ENCODE measurements at places on chromosomes 3 and 15.
A peak's percentile ranks its signal among the peaks of the same experiment; 100 is the strongest.

DNA sequence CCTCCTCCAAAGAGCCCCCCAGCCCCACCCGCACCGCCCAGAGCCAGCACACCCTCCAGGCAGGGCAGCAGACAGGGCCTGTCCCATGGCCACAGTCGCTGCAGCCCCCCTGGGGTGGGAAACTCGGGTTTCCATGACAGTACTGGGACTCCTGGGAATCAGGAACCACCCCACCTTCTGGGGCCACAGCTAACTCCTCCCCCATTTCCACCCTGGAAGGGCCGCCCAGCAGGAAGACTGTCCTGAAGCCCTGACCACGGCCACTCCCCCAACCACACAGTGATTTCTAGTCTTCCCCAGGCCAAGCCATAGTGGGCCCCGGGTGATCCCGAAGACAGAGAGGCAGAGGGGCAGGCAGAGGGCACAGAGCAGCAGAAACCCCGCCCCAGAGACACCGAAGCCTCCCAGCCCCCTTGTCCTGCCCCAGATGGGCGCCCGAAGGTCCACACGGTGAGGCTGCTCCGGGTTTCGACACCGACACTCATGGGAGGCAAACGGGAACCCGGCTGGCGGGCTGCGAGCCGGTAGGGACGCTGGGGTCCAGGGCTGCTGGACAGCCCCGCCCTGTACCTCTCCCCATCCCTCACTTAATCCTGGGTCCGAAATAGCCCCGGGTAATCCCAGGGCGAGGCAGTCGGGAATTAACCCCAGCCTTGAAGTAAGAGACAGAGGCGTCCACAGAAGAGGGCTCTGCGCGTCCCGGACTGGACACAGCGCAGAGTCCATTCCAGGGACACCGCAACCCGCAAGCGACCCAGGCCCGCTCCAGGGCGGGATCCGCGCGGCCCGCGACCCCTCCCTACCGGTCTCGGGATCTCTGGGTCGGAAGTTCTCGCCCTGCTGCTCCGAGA, 138.4 kb downstream of the NUP210 start:
- DNase-seq: no peak

DNA sequence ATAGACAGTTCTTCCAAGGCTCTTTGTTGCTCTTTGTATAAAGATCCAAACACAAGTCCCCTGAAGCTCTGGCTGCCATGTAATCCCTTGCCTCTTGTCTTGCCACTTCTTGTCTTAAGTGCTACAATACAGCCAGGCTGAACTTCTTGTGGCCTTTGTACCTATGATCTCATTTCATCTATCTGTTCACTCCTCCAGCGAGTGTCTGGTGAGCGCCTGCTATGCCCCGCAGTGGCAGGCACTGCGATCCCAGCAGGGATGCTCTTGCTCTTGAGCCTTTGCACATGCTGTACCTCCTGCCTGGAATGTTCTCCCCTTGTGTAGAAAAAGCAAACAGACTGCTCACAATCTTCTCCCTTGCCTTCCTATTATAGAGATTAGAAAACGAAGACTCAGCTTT, 81.9 kb upstream of the ADPGK start:
- no peak for DNase-seq

DNA sequence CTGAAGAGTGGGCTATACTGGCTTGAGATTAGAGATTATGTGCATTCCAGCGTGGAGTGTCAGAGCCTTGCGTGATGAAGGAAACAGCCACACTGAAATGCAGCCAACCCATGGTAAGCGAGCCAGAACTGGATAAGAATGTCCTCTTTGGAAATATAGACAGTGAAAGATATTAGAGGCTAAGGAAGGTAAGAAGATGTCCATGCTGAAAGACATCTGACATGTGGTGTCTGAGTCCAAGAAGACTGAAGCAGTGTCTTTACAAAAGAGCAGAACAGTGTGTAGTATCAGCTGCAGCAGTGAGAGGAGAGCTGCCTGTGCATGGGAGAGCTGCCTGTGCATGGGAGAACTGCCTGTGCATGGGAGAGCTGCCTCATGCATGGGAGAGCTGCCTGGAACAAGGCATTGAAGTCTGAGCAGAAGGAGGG, 672.2 kb downstream of the DIPK2A start:
- peak; percentile 45 for DNase-seq

GRCh38 chr3:161070980-161071663, 34.0 kb downstream of the B3GALNT1 start:
- no peak for DNase-seq

DNA sequence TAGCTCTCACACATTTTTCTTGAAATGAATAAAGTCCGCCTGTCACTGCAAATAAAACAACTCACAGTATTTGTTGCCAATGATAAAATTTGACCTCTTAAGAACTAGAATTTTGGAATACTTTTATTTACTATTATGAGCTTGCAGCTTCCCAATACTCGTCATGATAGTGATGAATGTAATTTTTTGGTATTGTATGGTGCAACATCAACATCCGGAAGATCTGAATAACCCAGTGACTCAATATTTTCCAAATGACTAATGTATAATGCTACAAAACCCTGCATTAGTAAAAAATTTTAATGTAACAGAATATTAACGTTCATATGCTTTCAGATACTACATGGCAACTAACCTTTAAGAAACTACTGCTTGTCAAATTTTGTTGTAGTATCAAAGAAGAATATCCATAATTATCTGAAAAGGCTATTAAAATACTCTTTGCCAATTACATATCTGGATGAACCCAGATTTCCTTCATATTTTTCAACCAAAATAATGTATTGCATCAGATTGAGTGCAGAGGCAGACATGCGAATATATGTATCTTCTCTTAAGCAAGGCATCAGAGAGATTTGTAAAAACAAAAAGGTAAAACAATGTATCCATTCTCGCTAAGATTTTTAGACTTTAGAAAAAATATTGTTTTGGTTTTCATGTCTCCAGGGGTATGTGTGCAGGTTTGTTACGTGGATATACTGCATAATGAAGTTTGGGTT, 95.3 kb downstream of the IGF2BP2 start:
- DNase-seq: peak; percentile 87

DNA sequence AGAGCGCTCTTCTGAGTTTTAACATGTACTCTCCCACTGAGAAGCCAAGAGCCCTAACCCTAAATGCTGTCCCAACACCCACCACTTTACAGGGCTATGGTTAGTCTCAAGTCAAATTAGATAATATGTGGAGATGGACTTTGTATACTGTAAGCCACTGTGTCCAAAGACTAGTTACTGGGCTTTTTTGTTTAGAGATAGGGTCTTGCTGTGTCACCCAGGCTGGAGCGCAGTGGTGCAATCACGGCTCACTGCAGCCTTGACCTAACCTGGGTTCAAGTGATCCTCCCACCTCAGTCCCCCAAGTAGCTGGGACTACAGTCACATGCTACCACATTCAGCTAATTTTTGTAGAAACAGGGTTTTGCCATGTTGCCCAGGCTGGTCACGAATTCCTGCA, 23.2 kb downstream of the ZNF445 start:
- no peak for DNase-seq

DNA sequence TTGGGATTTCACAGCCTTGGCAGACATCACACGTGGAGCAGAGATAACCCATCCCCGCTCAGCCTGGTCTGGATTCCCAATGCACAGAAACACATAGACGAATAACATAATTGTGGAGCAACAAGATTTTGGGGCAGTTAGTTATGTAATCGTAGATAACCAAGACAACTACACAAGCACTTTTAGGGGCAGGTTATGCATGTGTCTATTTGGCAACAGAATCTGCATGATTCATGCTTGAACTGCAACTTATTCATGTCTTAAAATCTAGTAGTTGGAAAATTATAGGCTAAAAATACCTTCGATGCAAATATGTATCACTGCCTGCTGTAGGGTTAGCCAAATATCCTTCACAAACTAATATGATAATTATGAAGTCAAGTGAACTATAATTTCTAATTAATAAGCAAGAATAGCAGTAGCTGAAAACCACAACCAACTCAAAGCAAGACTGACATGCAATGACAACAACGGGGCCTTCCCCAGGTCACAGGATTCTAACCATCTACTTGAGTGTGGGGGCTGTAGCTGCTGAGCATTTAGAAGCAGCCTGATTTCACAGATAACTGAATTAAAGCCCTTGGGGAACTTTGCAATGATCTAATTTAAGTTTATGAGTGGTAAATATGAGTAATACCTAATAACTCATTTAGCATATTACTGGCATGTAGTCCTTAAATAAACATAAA, 31.1 kb downstream of the DGKG start:
- DNase-seq: no peak

- no peak for DNase-seq
Measured at GRCh38 chr3:14847613-14848541, 29.1 kb downstream of the FGD5 start.

DNA sequence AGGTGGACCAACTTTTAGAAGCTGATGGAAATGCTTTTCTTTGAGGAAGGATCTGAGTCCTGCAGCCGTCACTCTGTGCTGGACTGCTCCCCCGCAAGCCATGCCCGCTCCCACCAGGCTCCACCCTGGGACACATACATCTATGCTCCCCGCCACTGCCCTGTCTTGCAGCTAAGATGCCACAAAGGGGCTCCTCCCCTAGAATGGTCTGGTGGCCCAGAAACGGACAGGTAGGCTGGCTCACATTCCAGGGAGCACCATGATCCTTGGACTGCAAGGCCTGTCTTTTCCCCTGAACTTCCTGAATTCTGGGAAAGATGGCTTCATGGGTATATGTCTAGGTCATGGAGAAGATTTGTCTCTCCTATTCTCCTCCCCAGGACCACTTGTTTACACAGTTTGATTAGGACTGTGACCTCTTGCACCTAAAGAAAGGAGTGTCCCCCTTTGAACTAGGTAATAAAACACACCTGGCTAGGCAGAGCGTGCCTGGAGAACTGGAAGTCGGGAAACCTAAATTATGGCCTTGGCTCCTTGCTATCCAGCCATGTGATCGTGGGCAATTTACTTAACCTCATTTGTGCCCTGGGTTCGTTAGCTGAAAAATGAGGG, 220.9 kb upstream of the BHLHE40 start:
- no peak for DNase-seq

DNA sequence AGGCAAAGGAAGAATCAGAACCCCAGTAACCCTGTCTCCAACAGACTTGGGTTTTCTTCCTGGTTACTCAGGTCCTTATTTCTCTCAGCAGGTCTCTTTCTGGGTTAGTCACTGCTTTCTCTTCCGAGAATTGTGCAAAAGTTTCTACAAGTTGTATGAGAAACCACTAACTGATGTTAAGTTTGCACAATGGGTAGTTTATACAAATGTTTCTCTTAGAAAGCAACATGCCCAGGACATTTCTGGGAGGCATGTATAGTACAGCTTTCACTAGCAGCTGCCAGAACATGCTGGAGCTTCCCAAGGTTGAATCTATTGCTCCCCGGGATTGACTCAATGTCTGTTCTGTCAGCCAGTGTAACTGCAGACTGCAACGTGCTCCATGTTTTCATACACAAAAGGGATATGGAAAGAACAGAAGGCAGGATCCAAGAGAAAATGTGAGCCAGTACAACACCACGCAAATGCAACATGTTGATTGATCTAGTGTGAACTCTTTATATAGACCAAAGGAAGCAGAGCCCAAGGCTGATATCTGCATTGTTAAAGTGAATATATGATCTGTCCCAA, 887.8 kb downstream of the MCTP2 start:
- no peak for DNase-seq

DNA sequence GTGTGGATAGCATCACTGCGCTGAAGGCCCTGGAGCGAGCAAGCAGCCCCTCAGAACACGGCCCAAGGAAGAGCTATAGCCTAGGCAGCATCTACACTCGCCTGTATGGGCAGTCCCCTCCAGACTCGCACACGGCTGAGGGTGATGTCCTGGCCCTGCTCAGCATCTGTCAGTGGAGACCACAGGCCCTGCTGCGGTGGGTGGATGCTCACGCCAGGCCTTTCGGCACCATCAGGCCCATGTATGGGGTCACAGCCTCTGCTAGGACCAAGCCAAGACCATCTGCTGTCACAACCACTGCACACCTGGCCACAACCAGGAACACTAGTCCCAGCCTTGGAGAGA, 20.5 kb downstream of the ATRIP start:
- DNase-seq: no peak

- no peak for DNase-seq
Measured at GRCh38 chr15:39699516-39700374, 82.9 kb downstream of the FSIP1 start.

DNA sequence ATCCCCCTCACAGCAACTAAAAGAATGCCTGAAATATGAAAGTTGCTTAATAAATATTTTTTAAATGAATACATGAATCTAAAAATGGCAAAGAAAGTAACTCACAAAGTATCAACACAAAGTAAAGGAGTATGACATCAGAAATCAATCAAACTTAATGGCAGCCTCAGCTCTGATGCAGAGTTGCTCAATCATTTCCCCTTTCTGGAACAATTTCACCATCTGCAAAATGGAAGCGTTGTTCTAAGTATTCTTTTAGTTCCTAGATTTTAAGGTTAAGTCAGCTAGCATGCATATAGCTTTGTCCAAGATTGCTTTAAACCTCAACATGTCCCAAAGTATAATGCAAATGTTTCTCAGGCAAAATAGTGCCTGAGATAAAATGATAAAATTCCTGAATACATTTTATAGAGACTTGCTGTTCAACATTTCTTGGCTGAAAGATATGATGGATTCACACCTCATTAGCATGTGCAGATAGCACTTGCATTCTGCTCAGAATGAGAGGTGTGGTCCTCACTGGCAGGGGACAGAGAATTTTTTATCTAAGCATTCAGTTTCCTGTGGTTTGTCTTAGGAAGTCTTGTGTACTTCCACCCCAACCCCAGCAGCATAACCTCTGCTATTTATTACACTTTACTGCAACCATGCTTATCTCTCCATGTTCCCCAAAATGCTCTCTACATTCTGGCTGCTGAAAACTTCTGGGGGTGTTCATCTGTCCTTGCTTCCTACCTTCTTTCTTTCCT, 429.3 kb downstream of the GRM7 start:
- DNase-seq: no peak

GRCh38 chr3:130085881-130086280, 4.2 kb downstream of the ALG1L2 start:
- DNase-seq: no peak

- peak; percentile 20 for DNase-seq
Measured at GRCh38 chr3:69649120-69650065, 89.9 kb upstream of the MITF start.

GRCh38 chr15:90664650-90665287, 52.4 kb upstream of the BLM start:
- DNase-seq: peak; percentile 51

DNA sequence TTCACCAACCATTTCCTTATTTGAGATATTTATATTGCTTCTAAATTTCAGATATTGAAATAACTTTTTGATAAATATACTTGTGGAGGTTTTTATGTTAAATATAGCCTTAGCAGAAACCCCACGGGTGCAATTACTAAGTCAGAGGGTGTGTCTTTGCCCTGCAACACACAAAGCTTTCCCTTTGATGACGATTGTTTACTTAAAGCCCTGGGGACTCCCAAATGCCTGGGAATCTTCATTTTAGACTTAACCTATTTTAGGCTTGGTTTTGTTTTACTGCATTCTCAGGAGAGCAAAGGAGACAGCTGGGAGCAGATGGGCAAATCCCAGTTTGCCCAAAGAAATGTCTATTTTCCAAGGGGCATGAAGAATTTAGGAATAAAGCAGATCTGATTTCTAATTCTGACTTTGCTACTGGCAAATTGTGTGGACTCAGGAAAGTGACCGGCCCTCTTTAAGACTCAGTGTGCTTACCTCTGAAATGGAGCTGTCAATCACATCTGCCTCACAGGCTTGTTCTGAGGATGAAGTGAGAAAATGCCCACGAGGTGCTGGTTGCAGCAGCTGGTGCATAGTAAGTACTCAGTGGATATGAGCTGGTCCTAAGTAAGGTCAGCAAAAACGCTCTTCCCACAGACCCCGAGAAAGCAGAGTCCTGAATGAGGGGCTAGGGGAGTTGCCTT, 49.3 kb upstream of the CA12 start:
- DNase-seq: no peak
